Inflammatory macrophage (primary cell): ENCODE measurements at places on chromosomes 6 and 20.

- DNase-seq: no peak
These were observed 63.8 kb upstream of the TINAG start for GRCh38 chr6:54244430-54244829.

DNA sequence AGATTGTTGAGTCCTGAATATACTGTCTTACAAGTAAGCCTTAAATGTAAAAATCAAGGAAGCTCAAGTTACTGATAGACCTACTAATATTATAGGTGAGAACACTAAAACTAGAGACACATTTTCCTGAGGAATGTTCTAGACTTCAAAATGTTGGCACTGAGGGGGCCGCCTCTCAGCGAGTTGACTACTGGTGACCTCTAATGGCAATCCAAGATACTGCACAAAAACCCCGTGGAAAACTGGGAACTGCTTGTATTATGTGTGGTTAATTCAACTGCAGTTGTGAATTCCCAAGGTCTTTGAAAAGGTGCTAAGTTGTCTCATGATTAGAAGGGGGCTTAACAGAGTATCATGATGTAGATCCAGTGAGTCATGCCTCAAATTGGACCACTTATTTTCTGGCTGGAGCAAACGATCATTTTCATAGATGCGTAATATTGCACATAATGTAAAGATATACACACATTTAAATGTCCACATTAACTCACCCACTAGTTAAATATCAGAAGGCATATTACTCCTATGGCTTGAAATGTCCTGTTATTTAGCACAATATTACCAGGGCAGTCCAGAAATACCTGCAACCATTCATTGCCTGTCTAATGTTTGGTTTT is 336.2 kb downstream of the FOXA2 start:
- DNase-seq: peak; percentile 9

GRCh38 chr6:153898360-153899059 is 140.5 kb upstream of the OPRM1 start:
- DNase-seq: no peak

DNA sequence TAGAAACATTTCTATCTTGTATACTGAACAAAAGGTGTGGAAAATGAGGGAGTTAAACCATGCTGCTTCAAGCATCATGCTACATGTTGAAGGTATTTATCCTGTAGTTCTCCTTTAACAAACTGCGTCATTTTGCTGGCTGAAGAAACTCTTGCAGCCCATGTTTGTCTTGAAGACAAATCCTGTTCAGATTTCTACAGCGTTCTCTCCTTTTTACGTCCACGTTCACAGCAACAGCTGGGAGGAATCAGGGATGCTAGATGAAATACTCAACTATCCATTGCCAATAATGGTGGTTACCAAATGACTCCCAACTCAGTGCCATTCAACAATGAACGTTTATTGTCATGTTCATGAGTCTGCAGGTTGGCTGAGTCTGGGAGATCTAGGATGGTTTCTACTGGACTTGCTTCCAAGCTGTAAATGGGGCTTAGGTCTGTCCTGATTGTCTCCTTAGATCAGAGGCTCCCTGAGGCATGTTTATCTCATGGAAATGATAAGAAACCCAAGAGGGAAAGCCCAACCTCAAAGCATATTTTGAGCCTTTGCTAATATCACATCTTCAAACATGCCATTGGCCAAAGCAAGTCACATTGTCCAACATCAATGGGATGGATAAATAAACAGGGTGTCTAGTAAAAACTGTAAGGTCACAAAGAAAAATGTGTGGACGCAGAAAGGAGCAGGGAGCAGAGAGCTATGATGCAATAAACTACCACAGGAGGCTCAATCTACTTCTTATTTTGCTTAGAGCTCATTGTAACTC is 2.7 kb upstream of the PLCB1 start:
- no peak for DNase-seq

- no peak for DNase-seq
These were observed 102.7 kb downstream of the SLC22A3 start for GRCh38 chr6:160450849-160451248.

- DNase-seq: no peak
These were observed 33.7 kb downstream of the NOL7 start for GRCh38 chr6:13648850-13649249.

- DNase-seq: no peak
These were observed 12.9 kb upstream of the ZNF391 start for GRCh38 chr6:27375613-27376079.

GRCh38 chr6:53581173-53581773 is 36.4 kb upstream of the GCLC start:
- peak; percentile 80 for DNase-seq

- no peak for DNase-seq
These were observed 14.0 kb upstream of the PLCB1 start for GRCh38 chr20:8118039-8118438.

- peak; percentile 81 for DNase-seq
These were observed 990 bp downstream of the BPI start for GRCh38 chr20:38304845-38305447.

GRCh38 chr20:17542993-17543412 is 11.8 kb upstream of the BFSP1 start:
- DNase-seq: no peak
